Activated CD4-positive, CD25-positive, alpha-beta regulatory T cell (primary cell): ENCODE measurements at places on chromosomes 12 and 14.

- DNase-seq, result no peak
Observed at GRCh38 chr12:126608607-126609175, 1543.5 kb downstream of the AACS start.

- DNase-seq, result no peak
Observed at GRCh38 chr12:1320021-1320420, 274.4 kb downstream of the FBXL14 start.

- no peak for DNase-seq
Observed at GRCh38 chr14:23483236-23483854, 13.8 kb downstream of the NGDN start.

GRCh38 chr14:79569072-79569471 is 642.2 kb downstream of the DIO2 start:
- no peak for DNase-seq

GRCh38 chr14:68507544-68508081 is 285.3 kb downstream of the ZFP36L1 start:
- no peak for DNase-seq

DNA sequence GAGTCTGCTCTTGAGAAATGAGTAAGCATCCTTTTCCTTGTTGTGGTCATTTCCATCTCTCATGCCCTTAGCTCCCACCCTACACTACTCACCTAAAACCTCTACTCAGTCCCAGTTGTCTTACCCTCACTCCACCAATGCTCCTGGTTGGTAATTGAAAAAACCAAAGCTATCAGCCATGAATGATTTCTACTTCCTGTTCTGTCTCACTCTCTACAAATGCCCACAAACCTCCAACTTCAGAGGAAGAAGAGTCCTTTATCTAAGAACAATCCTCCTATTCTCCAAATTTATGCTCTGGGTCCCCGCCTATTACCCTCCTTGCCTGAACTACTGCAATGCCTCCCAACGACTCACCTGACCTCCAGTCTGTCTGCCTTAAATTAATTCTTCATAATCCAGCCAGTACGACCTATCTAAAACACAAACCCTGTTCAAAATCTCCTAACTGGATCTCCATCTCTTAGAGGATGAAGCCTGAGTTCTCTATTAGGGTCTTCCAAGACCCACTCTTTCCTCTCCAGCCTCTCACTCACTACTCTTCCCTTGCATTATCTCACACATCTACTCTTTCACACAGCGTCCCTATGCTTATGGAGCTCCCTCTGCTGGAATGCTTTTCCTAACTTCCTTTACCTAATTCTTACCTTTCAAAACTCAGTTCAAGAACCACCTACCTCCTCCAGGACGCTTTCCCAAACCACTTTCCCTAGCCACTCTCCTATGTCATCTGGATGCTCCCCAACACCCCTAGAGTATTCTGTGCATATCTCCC is 2.2 kb downstream of the DHRS1 start:
- no peak for DNase-seq

DNA sequence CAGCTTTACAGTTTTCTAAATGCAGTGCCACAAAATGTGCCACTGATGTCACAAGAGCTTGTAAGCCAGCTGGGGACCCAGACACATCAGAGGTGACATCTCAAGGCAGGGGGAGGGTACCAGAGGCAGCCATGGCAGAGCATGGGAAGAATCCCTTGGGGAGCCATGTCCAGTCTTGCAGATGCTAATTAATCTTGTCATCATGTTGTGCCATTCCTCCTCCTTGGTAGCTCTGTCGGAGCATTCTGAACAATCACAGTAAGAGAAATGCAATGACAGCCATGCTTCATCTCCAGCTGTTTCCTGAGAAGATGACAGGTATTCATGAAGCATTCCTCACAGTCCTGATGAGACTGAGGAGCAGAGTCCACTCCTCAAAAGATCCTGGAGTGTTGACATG is 287.9 kb downstream of the RPAP3 start:
- DNase-seq, result no peak

GRCh38 chr12:26533211-26533610 is 299.8 kb downstream of the ITPR2 start:
- DNase-seq, result no peak

- peak; percentile 53 for DNase-seq
Observed at GRCh38 chr14:77026930-77027537, 1.5 kb downstream of the IRF2BPL start.

DNA sequence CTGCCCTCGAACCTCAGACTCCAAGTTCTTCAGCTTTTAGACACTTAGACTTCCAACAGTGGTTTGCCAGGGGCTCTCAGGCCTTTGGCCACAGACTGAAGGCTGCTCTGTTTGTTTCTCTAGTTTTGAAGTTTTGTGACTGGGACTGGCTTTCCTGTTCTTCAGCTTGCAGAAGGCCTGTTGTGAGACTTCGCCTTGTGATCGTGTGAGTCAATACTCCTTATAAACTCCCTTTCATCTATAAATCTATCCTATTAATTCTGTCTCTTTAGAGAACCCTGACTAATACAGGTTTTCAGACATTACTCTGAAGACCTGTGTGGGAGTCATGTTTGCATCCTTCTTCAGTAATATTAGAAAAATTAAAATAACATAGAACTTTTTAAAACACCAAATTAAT is 289.1 kb downstream of the RMST start:
- DNase-seq, result no peak

DNA sequence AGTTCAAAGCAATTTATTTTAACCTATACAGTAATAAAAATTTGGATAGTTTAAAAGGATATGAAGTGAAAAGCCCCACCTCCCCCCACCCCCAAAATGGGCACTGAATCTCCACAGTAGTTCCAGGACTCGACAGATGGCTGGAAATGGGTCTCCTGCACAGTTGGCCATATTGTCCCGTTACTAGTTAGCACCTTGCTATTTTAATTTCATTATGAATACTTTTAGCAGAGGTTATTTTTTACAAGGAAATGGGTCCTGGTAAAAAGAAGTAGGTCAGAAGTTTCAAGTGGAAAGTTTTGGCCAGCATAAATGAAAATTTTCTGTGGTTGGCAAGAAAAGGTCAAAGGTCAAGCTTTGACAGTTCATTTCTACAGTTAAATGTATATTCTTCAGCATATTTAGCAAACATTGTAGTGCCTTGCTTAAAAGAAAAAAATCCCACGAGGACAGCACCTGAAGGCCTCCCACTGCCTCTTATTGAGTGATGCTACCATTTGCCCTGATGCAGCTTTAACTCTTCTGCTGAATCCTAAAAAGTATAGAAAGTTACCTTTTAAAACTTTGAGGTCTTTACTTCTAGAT is 28.3 kb downstream of the MTHFD1 start:
- DNase-seq, result no peak

- DNase-seq, result no peak
Observed at GRCh38 chr14:69845050-69845581, 34.1 kb upstream of the SMOC1 start.

DNA sequence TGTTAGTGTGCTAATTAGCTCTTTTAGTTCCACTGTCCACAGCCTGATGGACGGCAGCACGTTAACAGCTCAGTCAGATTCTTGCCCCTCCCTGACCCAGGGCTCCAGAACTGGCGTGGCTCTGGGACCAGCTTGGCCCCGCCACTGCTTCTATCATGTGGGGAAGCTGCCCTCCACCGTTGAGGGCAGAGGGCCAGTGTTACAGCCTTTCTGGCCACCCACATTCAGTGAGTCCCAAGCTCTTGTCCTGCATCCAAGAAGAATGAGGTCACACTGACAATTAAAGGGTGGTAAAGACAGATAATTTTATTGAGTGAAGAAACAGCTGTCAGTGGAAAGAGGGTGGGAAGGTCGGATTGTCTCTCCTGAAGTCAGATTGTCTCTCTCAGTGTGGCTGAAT is 36.9 kb downstream of the BCL2L14 start:
- DNase-seq, result no peak

GRCh38 chr14:100659345-100660001 is 67.2 kb upstream of the DLK1 start:
- DNase-seq, result no peak

GRCh38 chr14:74358176-74358829 is 10.0 kb downstream of the VRTN start:
- DNase-seq, result no peak

DNA sequence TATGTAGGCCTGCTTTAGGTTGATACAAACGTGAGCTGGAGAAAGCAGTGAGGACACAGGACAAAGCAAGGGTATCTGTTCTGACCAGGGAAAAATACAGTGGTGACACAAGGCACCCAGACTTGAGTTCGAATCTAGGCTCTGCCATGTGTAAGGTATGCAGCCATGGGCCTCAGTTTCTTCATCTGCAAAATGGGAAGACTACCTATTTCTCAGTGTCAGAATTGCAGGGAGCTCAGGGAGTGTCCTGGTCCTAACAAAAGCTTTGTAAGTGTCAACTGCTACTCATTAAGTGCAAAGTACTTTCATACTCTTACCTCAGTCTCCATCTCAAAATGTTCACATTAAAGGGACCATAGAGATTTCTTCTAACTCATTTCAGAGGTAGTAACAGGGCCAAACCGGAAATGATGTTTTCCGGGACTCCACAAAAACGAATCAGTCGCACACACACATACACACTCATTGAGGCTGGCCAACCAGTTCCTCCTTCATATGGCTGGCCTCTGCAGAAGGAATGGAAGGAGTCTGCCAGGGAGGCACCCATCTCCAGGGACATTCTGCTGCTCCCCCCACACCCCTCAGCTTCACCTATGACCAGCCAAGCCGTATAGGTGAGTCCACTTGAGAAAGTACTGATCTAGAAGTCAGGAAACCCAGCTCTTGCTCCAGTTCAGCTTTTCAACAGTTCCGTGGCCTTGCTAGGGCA is 7.8 kb downstream of the CTDSP2 start:
- no peak for DNase-seq

DNA sequence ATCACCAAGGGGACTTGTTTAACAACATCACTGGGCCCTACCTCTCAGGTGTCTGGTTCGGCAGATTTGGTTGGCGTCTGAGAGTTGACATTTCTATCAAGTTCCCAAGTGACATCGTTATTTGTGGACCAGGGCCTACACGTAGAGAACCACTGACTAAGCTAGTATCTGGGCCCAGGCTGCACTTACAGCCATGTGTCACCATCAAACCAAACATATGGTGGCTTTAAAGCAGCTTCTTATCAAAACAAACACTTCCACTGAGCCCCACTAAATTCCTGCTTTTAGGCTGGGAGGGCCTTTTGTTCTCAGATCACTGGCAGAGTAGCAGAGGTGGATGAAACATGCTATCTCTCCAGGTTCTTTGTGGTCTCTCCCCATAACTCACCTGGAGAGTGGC is 220.5 kb downstream of the PELI2 start:
- no peak for DNase-seq

DNA sequence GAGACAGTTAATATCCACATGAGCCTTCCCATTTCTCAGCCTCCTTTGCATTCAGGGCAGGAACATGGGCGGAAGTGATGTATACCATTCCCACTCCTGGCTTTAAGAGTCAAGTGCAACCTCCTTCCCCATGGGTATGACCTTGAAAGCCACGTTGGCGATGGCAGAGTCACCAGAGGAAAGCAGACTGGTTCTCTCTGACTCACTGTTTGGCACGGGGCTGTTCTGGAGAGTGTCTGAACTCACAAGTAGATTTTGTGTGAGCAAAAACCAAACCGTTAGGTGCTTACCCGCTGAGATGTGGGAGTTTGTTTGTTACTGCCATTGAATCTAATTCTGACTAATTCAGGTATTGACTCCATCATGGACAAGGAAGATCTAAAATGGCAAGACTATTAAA is 36.7 kb upstream of the PZP start:
- peak; percentile 25 for DNase-seq

DNA sequence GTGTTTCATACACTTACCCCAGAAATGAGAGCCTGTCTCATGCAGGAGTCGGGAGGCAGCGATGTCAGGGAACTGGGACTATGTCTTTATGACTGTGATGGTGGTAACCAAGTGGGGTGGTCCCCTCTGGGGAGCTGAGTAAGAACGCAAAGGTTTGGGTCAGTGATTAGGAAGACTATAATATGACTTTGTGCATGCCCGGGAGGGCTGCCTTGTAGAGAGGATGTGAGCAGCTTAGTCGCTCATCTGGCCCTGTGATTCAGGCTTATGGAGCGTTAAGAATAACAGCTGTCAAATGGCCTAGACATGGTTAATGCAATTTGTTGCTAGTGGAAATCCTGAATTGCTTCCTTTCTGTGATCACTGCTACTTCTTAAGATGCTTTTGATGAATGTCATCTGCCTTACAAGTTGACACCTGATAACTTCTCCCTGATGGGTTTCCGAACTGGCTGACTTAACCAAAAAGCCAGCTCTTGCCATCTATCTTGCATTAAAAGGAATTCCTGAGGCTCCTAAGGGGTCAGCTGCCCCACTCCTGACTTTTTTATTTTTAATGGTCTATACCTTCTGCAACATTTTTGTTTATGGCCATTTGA is 35.4 kb upstream of the AACS start:
- no peak for DNase-seq

GRCh38 chr14:93308686-93309345 is 24.0 kb downstream of the BTBD7 start:
- DNase-seq, result no peak

DNA sequence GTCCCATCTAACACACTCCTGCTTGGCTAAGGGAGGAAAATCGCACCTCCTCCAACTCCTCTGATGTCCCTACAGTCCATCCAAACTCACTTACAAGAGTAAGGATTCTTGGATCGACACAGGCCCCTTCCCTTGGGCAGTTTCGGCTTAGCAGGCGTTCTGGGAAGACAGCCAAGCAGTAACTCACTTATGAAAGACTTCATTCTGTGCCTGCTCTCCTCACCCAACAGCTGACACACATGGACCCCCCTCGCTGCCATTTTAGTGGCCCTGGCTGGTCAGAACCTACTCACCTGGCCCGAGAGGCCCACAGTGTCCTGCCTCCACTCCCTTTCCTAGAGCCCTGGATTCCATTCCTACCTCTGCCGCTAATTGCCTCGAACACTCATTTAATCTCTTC is 52.3 kb upstream of the BCL2L14 start:
- no peak for DNase-seq

- no peak for DNase-seq
Observed at GRCh38 chr12:52003016-52003550, 3.7 kb upstream of the TAMALIN start.

- DNase-seq, result no peak
Observed at GRCh38 chr14:81301371-81301770, 80.6 kb upstream of the GTF2A1 start.

- no peak for DNase-seq
Observed at GRCh38 chr14:70887207-70887681, 20.0 kb upstream of the PCNX1 start.

- DNase-seq, result no peak
Observed at GRCh38 chr12:11853126-11853525, 203.7 kb downstream of the ETV6 start.
